Right forelimb (tissue), 1 donor: ENCODE measurements at places on chromosomes 2 and 18.

GRCh38 chr2:176178038-176178756 is 10.3 kb upstream of the HOXD1 start:
- peak; percentile 72 for DNase-seq

GRCh38 chr2:10537522-10538199 is 89.5 kb upstream of the ODC1 start:
- no peak for DNase-seq

GRCh38 chr2:62540408-62541168 is 34.6 kb upstream of the TMEM17 start:
- DNase-seq = no peak

- no peak for DNase-seq
Measured at GRCh38 chr2:111930875-111931274, 32.5 kb downstream of the MERTK start.

- no peak for DNase-seq
Measured at GRCh38 chr18:52130624-52131301, 209.2 kb upstream of the DCC start.

DNA sequence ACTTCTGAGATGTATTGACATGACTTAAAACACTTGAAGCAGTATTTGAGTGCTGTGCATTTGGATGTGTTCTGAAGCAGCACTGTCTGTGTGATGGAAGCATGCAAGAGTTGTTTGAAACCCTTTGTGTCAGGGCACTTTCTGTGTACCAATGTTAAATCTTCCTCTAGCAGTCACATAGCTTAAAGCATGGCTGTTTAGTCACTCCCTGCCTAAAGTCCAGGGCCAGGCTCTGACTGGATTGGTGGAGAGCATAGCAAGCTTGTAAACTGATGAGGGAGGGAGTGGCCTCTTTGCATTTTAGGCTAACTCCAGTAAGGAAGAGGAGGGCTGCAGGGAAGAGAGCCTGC is 73.5 kb downstream of the MYO1B start:
- DNase-seq = no peak

DNA sequence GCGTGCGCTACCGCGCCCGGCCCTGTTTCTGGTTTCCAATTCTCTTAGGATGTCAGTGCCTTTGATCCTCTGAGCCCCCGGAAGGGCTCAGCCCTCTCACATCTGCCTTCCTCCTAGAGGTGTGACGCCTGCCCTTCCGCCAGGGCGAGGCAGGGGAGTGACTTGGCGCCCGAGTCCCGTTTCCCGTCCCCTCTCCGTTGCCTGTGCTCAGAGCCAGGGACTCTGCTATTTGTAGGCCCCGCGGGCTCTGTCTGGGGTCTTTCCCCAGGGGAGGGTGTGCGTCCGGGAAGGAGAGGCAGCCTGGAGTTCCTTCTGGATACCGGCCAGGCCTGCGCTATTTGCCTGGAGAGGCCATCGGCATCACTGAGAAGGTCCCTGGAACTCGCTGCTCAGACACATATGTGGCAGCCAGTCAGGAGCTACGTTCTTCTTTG is 103.7 kb upstream of the TAF1B start:
- peak; percentile 73 for DNase-seq

DNA sequence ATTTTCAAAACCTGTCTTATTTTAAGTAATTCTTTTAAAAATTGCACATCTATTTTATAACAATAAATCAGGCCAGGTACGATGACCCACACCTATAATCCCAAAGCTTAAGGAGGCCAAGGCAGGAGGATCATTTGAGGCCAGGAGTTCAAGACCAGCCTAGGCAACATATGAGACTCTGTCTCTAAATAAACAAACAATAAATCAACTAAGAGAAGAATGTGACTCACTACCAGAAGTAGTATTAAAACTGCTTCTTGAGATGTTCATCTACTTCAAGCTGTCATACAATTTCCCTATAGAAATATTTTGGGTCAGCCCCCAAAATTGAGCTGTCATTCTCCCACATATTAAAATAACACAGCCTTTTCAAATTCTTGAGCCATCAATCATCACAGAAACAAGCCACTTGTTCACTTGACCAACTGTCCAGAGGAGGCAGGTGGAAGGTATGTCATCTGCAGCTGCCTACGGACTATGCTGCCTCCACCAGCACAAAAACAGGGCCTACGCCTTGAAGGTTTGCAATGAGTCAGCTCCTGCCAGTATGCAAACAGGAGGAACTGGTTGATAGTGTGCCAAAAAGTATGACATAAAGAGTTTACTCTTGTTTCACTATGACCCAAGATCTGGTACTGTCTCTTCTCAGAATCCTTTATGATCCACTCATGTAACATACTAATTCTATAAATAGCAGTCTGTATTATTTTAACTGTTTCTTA is 33.6 kb downstream of the KIDINS220 start:
- no peak for DNase-seq

GRCh38 chr2:48165070-48165753 is 258.9 kb upstream of the FBXO11 start:
- DNase-seq = no peak

- DNase-seq = no peak
Measured at GRCh38 chr18:70522183-70522680, 233.4 kb downstream of the SOCS6 start.

DNA sequence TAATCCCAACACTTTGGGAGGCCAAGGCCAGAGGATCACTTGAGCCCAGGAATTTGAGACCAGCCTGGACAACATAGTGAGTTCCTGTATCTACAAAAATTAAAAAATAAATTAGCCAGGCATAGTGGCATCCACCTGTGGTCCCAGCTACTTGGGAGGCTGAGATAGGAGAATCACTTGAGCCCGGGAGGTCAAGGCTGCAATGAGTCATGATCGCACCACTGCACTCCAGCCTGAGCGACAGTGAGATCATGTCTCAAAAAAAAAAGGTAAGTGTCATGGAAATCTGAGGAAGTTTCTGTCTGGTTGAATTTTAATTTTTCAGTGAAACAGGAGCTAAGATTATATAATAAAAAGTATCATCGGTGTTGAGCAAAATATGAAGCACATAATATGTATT is 2.5 kb upstream of the C2orf15 start:
- no peak for DNase-seq

DNA sequence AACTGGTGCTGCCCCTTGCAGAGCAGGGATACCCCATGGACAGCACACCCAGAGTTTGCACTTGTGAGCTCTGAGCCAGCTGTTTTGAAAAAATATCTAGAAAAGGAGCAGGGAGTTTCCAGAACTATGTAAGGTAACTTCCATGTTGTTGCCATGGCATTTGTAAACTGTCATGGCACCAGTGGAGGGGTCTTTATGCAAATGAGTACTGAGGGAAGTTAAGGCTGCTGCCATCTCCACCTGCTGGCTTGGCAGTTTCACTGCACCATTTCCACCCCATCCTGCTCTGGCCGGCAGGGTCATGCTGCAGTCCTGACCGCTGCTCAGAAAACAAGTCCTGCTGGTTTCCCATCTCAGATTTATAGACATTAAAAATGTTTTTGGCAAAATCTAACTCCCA is 52.3 kb upstream of the SNTG2 start:
- no peak for DNase-seq

DNA sequence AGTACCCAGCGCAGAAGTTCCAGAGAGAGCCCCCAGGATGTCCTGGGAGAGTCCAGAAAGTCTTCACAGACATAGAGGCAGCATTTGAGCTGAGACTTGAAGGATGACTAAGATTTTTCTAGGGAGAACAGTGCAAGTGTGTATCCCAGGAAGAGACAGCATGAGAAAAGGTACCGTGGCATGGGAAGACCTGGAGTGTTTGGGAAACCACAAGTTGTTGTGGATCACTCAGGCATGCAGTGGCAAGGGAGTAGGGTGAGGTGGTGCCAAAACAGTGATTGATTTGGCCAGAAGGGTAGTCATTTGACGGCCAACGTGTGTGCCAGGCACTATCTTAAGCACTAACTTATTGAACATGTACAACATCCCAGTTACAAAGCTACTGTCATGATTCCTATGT is 24.5 kb upstream of the KCNK3 start:
- no peak for DNase-seq

DNA sequence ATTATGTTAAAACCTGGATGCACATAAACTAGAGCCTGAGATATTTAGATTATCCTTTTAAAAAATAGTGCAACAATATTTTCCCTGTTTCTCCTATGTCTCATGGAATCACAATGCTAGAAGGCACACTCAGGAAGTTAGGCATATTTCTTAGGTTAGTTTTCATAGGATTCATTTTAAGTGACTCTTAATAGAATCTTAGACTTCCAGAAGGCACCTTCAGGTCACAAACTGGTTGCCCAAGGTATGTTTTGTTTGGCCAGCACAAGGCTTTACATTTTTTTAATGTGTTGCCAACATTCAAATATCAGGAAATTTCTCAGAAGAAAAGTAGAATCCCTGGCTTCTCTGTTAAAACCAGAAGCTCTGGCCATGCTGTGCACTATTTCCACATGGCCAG is 129.3 kb downstream of the LNPK start:
- DNase-seq = no peak

GRCh38 chr2:234257859-234258561 is 207.5 kb downstream of the SPP2 start:
- DNase-seq = peak; percentile 60

GRCh38 chr2:121648206-121649148 is 785 bp downstream of the CLASP1 start:
- peak; percentile 78 for DNase-seq

DNA sequence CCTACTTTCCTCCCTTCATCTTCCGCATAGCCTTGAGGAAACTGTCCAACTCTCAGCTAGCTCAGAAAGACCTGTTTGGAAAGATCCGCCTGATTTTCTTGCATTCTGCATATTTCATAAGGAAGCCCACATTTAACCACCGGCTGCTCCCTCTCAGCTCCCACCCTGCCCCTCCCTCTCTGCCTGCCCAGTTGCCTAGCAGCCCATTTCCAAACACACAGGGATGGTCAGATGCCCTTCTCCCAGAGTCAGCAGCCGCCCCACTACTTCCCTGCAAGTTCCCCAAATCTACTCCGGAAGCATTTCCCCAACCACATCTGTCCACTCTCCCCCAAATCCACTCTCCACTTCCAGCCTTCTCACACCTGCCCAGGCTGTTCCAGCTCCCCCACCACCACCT is 96.0 kb downstream of the TNS1 start:
- DNase-seq = no peak

- DNase-seq = no peak
Measured at GRCh38 chr2:227890495-227891079, 19.2 kb downstream of the DAW1 start.

- no peak for DNase-seq
Measured at GRCh38 chr2:198762441-198762840, 695.3 kb downstream of the SATB2 start.

- DNase-seq = no peak
Measured at GRCh38 chr2:219335373-219335786, 2.8 kb upstream of the RESP18 start.

GRCh38 chr2:163641986-163642385 is 93.8 kb downstream of the FIGN start:
- no peak for DNase-seq

- no peak for DNase-seq
Measured at GRCh38 chr2:32697156-32697555, 69.3 kb downstream of the TTC27 start.

DNA sequence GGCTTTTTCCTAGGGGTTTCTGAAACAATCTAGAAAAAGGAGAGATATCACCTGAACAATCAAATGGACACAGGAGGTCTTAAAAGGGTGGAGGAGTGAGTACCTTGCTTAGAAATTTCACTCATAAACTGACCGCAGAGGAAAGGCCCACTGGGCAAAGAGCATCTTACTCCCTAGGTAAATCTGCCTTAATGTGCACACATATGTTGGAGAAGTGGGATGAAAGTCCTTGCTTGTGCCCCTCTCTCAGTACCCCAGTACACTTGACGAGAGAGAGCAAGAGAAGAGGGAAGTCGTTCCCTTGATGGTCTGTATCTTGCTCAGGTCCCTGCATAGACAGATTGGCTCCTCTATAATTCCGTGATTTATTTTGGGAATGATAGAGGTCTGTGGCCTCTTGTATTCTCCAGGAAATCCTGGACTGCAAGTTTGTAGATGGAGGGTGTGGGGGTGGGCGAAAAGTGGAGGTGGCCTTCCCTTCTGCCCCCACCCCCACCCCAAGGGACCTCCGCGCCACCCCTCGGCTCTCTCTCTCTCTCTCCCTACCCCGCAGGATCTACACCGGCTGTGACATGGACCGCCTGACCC is 6.8 kb downstream of the TBR1 start:
- peak; percentile 39 for DNase-seq

GRCh38 chr18:61883547-61883946 is 9.3 kb downstream of the RNF152 start:
- no peak for DNase-seq

DNA sequence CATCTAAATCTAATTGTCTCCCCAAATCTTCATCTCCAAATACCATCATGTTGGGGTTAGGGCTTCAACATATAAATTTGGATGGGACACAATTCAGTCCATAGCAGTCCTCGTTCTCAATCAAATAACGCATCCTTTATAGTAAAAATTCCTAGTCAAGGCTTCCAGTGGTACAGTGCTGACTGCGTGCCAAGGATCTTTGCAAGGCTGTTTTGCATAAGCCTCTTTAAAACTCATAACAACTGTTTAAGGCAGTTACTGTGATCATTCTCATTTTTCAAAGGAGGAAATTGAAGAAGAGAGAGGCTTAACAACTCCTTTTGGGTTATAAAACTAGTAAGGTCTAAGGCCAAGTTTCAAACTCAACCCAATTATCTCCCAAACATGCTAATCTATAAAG is 666.9 kb downstream of the NYAP2 start:
- no peak for DNase-seq

GRCh38 chr2:147425437-147426029 is 419.3 kb upstream of the ACVR2A start:
- no peak for DNase-seq

DNA sequence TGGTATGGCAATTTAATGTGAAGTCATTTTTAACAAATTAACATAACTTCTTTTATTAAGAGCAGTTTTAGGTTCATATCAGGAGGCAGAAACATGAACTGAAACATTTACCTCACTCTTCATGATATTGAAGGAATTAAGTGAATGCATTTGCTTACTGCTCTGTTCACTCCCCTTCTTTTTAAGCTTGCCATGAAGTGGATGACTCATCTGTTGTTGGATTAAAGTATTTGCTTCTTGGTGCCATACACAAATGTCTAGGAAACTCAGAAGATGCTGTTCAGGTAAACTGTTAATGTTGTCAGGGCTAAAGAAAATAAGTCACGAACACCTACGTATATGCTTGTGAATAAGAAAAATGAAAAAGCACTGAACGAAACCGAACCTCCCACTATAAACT is 10.2 kb upstream of the CABYR start:
- DNase-seq = no peak
